Muscle of leg (tissue), 16 donors: ENCODE measurements at places on chromosomes 12 and 14. TPM values are rescaled to one million over a fixed set of nuclear protein-coding genes. Genes with fewer than 3 reads are reported as not detected.

GRCh38 chr14:77641534-77642341, 25.3 kb upstream of the SPTLC2 start:
- DNase-seq: peak; percentile 81

Gene ARMH4
- polyA plus RNA-seq: 5.0 TPM

Gene RNASE2
- polyA plus RNA-seq: 1.1 TPM

GRCh38 chr12:14850929-14851663, 7.8 kb upstream of the ART4 start:
- DNase-seq: no peak

DNA sequence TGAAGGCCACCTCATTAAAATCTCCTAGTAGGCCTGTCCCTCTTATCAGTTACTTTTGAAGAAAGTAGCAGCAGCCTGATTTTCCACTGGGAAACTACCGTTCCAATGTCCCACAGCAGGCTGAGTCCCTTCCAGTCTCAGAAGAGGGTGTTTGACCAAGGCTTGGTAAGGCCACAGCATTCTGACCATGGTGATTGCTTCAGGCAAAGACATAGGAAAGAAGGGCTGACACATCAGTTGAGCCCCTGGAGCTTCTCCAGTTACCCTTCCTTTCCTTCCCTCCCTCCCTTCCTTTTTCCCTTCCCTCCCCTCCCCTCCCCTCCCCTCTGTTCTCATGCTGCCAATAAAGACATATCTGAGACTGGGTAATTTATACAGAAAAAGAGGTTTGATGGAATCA, 234.3 kb upstream of the NOS1 start:
- DNase-seq: no peak

DNA sequence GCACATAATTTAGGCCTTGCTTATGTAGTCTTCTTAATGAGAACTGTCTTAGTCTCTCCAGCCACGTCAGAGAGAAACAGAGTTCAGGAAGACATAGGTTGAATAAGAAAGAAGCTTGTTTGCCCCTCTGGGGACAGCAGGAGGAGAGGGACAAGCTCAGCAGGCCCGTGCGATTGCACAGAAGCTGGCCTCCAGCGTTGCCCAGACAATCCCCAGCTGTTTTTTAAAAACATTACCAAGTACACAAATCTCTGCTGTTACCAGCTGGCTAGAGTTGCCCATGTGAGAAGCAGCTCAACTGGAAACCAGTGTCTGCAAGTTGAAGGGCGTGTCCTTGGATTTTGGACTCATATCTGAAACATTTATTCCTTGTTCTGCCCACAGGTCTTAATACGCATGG, 232.6 kb downstream of the EFCAB11 start:
- peak; percentile 68 for DNase-seq

GRCh38 chr12:42372154-42372791, 46.3 kb downstream of the PPHLN1 start:
- peak; percentile 47 for DNase-seq

GRCh38 chr14:69704319-69704718, 62.6 kb upstream of the SRSF5 start:
- no peak for DNase-seq

DNA sequence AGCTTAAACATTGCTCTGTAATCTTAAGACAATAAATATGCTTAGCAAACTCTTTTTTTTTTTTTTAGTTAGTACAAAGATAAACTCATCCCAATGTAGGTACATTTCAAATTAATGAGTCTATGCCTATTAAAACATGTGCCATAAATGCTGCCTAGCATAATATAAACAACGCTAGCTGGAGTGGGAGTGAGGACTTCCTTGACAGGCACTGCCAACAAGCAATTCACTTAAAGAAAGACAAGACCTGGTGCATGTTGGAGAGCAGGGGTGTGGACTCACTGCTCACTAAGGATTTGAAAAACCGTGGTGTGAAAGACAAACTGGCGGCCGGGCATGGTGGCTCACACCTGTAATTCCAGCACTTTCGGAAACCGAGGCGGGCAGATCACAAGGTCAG, 187.2 kb upstream of the RGS6 start:
- DNase-seq: no peak

Gene POTEG
- not detected for polyA plus RNA-seq
